Left renal pelvis (tissue), 4 donors: ENCODE measurements at places on chromosomes 16 and 17.

- DNase-seq: no peak
Observed at GRCh38 chr17:65588181-65588808, 26.8 kb upstream of the AXIN2 start.

- DNase-seq: no peak
Observed at GRCh38 chr17:9202532-9202931, 181.2 kb downstream of the NTN1 start.

- DNase-seq: no peak
Observed at GRCh38 chr16:47728205-47728604, 267.1 kb downstream of the PHKB start.

- no peak for DNase-seq
Observed at GRCh38 chr17:39861235-39861634, 2.9 kb downstream of the IKZF3 start.

DNA sequence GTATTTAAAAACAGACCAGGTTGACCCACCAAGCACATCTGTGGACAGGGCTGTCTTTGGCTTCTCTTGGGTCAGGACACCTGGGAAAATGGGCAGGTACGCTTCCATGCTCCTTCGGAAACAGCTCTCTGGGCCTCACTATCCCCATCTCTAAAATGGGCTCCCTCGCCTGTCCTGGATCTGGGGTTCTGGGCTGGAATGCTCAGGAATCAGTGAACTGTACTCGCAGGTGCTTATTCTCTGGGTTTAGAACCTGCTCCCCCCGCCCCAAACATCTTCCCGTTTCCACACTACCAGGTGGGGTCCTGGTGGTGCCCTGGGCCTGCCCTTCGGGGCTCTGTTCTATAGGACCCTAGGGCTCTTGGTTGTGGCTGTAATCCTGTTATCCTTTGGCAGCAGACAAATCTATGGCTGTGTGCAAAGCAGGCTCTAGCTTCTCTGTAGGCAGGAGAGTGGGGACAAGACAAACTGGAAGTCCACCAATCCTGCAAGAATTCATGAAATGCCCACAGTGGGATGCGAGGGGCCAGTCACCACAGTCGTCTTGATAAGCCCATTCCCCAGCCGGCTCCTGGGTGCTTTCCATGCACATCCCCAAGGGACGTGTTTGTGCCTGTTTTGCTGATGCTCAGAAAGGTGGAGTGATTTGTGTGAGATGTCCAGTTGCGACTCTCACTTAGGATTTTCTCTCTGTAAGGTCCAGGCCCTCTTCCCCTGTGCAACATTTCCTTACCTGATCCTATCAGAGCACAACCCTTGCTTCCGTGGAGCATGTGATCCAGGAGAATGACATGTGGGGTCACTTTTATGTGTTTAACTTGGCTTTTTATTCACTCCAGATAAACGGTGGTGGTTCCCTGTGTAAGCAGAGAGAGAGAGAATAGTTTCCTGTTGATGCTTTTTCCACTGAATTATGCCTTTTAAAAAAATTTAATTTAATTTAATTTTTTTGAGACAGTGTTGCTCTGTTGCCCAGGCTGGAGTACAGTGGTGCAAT, 37.2 kb downstream of the HAPSTR1 start:
- DNase-seq: no peak

- DNase-seq: no peak
Observed at GRCh38 chr17:11986942-11987329, 10.3 kb downstream of the ZNF18 start.

DNA sequence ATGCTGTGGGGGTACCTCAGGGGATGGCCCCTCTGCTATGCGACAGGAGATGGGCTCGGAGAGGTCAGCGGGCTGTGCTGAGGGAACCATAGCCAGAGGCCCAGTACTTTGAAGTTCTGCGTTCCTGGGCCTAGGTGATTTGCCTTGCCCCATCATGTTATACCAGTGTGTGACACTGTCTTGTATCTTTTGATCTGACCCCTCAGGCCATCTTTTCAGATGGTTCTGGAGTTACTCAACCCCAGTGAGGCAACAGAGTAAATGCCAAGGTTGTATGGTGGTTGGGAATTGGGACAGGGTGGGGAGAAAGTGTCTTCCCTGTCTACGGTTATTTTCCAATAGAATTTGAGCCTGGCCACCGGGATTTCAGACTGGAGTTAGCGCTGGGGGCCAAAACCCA, 8.5 kb downstream of the MSI2 start:
- no peak for DNase-seq

- no peak for DNase-seq
Observed at GRCh38 chr16:12245921-12246720, 269.6 kb downstream of the SNX29 start.

DNA sequence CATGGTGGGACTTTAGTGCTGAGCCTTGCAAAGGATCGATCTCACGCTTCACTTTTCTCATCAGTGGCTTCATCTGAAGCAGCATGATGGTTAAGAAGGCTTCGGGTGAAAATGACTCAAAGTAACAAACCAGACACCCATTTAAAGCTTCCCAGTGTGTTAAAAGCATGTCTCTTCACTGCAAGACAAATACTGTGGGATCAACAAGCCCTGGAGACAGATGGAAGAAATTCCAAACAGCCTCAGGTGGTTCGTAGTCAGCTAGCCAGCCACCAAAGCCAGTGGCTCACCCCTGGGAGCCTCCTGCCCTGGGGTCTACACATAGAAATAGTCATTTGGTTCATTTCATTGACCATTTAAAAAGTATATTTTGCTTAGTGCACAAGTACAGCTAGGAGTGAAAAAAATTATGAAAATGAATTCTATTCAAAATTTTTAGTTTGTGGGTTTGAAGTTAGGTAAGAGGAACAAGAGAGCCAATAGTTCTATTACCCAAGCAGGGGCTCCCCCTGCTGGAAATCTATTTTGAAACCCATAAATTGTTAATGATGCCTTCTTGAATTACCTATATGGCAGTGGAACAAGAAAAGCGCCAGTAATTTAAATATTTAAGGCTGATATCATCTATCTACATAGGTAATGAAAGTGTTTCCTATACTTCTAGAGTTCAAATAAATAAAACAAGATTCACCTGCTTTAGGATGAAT, 51.6 kb downstream of the PMP22 start:
- no peak for DNase-seq

GRCh38 chr17:65115839-65116238, 21.3 kb upstream of the RGS9 start:
- no peak for DNase-seq
